ENCODE measurements at places on chromosomes 4 and X. TPM values are rescaled to one million over a fixed set of nuclear protein-coding genes. Genes with fewer than 3 reads are reported as not detected.

DNA sequence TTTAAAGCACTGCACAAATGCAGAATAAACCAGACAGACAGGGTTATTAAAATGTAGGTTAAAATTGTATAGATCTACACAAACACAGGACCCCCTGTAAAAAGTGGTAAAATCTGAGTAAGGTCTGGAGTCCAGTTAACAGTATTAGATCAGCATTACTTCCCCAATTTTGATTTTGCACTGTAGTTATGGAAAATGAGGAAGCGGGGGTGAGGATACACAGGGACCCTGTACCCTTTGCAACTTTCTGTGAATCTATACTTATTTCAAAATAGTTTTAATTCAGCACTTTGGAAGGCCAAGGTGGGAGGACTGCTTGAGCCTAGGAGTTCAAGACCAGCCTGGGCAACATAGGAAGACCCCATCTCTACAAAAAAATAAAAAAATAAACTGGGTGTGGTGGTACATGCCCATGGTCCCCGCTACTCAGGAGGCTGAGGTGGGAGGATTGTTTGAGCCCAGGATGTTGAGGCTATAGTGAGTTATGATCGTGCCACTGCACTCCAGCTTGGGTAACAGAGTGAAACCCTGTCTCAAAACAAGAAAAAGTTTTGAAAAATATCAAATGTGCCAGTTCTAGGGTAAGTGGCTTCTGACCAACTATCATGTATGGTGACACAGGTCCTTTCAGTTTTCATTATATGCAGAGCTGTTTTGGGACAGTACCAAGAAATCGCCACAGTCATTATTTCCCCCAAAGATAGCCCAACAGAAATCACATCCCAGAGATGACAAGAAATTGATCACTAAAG, 17.7 kb downstream of the SEL1L3 start:
- DNase-seq, result no peak

- DNase-seq, result no peak
Observed at GRCh38 chrX:68749426-68749825, 79.4 kb upstream of the EFNB1 start.

DNA sequence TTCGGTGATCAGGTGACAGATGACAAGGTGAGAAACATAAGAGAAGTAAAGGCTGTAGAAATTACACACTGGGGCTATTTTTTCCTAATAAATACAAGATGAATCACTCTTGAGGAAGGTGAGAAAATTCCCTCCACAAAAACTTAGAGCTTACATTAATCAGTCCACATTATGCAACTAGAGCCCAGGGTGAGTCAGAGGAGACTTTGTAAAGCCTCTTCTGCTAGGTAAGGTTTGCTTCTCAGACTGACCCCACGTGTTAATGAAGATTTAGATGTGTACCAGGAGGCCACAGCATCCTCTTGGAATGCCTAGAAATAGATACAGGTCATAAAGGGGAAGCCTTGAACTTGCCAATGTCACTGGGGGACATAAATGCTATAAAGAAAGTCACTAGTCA, 396.0 kb upstream of the SMIM31 start:
- no peak for DNase-seq

DNA sequence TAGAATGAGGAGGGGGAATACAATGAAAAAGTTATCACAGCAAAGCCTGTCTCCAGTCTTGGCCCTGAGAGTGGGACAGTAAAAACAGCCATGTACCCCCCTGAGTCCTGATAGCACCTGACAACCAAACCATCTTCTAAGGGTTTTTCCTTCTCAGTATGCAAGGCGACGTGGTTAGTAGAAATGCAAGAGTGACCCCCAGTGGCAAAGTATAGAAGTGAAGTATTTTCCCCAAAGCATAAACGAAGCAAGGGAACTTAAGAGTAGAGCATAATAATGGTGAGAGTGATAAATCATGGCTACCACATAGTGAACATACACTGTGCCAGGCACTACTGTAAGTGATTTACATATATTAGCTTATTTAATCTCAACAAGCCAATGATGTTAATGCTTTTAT, 52.8 kb downstream of the FAM47C start:
- no peak for DNase-seq

Gene ENPP6
- total RNA-seq, result 2.0 TPM

DNA sequence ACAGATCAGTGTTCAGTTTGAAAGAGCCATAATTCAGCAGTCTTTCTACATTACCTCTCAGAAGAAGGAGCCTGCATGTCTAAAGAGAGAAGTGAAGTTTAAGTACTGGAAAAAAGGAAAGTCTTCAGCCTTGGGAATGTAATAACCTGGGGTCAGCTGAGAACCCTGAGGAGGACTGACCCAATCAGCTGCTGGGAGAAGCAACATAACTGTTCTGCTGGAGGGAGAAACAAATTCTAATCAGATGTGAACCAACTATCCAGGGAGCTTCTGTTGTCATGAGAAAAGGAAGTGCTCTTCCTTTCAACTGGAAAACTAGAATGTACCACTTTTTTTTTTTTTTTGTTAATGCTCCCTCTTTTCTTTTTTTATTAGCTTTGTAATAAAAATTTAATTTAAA, 64.5 kb upstream of the PDE5A start:
- no peak for DNase-seq

Gene CXCR3
- total RNA-seq, result 0.99 TPM

DNA sequence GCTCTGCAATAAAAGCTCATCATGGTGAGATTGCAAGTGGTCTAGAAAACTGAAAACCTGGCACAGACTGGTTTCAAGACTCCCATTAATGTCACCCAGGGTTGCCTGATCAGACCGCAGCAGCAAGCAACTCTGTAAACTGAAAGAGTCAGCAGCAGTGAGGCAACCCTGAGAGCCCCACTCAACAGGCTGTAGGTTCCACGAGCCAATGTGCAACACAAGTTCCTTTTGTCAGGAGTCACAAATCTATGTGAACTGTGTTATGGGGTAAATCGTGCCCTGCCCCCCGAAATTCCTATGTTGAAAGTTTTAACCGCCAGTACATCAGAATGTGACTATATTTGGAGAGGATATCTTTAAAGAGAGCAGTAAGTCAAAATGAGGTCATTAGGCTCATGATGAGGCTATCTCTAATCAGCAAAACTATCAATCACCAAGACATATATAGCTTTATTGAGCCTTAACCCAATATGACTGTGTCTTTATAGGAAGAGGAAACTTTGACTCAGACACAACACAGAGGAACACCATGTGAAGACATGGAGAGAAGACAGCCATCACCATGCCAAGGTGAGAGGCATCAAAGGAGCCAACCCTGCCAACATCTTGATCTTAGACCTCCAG, 94.0 kb downstream of the FBXO8 start:
- DNase-seq, result no peak

- no peak for DNase-seq
Observed at GRCh38 chr4:185809121-185809520, 2.9 kb downstream of the SORBS2 start.

Gene GLRA3
- not detected for total RNA-seq

All from thoracic aorta (tissue), 2 donors.